T1000 (cell line): ENCODE measurements at places on chromosomes 2 and 18.
A peak's percentile ranks its signal among the peaks of the same experiment; 100 is the strongest.

DNA sequence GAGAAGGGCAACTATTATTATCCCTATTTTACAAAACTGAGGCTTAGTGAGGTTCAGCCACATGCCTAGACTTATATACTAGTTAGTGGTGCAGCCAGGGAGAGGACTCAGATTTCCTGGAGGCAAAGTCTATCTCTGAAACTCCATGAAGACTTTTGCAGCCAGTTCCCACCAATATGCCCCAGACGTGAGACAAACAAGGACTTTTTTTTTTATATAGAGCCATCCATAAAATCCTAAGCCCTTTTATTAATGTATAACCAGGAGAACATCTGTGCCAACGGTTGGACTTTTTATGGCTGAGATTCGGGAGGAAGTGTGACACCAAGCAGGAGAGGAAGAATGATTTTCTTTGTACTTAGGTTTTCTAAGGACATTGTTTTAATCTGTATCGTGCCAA lies 29.9 kb downstream of the LIPG start:
- DNase-seq = no peak

- DNase-seq = no peak
Observed at GRCh38 chr2:191012346-191012745, 1.6 kb downstream of the STAT1 start.

DNA sequence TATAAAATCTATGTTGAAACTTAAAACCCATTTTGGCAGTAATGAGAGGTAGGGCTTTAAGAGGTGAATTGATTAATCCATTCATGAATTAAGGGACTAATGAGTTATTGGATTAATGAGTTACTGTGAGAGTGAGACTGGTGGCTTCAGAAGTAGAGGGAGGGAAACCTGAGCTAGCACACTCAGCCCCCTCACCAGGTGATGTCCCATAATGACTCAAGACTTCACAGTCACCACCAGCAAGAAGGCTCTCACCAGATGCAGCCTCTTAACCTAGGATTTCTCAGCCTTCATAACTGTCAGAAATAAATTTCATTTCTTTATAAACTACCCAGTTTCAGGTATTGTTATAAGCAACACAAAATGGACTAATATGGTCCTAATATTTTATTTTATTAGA lies 621.7 kb upstream of the ACVR2A start:
- no peak for DNase-seq

- DNase-seq = no peak
Observed at GRCh38 chr18:69495841-69496533, 95.3 kb downstream of the DOK6 start.

GRCh38 chr2:30252723-30253701 lies 21.7 kb downstream of the LBH start:
- DNase-seq = peak; percentile 42

GRCh38 chr2:20071397-20072383 lies 20.3 kb upstream of the LAPTM4A start:
- peak; percentile 63 for DNase-seq

DNA sequence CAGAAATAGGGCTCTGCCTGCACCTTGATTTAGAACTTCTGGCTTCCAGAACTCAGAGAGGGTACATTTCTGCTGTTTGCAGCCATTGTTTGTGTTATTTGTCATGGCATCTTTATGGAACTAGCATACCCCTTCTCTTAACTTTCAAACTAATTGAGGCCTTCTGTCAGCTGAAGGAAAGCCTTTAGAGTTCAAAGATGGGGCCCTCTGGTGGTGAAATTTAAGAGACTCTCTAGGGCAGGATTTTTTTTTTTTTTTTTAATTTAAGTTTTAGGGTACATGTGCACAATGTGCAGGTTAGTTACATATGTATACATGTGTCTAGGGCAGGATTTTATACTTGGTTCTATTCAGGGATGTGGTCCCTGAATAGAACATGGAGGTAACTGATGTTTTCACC lies 260.6 kb upstream of the LINC00305 start:
- no peak for DNase-seq

GRCh38 chr2:96775160-96775559 lies 14.5 kb downstream of the CNNM4 start:
- DNase-seq = no peak

GRCh38 chr18:9779630-9780029 lies 71.5 kb downstream of the RAB31 start:
- no peak for DNase-seq

DNA sequence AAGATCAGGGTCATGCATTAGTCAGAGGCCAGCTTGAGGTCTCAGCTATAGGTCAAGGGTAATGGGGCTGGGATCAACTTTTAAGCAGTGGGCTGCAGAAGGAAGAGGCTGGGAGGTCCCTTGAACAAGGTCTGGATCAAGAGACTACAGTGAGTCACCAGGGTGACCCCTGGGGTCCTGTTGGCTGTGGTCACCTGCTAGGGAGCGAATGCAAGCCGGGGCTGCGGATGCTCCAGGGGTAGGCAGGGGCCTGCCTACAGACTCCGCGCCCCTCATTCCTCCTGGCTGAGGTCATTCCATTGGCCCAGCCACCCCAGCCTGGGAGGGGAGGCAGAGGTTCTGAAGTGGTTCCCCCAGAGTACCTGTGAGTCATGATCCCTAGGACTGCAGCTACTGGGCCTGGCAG lies 110.4 kb downstream of the CYP26B1 start:
- peak; percentile 60 for DNase-seq

DNA sequence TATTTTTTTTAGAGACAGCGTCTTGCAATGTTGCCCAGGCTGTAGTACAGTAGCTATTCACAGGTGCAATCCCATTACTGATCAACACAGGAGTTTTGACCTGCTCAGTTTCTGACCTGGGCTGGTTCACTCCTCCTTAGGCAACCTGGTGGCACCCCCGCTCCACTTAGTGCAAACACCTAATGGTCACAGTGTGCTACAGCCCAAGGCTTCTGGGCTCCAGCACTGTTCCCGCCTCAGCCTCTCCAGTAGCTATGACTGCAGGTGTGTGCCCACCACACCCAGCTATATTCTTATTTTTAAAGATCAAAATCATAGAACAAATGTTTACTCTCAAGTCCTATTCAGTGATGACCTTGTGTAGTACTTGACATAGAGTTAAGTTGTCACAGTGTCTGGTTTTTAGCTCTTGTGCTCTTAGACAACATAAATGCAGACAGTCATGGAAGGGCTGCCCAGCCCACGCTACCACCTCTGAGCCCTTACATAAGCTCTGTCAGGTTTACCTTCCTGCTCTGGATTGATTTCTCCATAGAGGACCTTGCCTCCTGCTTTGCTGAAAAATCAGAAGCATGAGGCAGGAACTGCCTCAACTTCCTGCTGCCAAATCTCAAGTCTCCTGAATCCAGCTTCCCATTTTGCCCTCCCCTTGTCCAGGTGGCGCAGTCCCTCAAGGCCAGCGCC lies 82.2 kb upstream of the SLC1A4 start:
- no peak for DNase-seq

GRCh38 chr2:81675641-81676040 lies 1371.1 kb upstream of the LRRTM1 start:
- no peak for DNase-seq

- DNase-seq = no peak
Observed at GRCh38 chr2:119179991-119180390, 21.4 kb upstream of the C1QL2 start.

- DNase-seq = peak; percentile 26
Observed at GRCh38 chr2:186848873-186849578, at the start of gene ZSWIM2. ZSWIM2 (minus strand) TSS chr2:186849170; CDS start chr2:186849130, 40 bp downstream.

DNA sequence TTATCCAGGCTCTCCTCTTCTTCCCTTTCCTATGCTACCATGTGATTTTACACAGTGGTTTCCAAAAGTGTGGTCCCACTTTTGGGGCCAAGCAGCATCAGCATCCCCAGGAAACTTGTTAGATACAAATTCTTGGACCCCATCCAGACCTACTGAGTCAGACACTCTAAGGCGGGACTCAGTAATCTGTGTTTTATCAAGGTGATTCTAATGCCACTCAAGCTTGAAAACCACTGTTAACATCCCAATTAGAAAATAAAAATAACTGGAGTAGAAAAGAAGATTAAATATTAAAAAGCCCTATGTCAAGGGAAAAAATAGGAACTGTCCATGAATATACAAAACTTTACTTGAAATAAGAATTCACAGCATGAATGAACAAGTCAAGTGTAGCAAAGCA lies 10.8 kb downstream of the DSG2 start:
- DNase-seq = no peak

- no peak for DNase-seq
Observed at GRCh38 chr2:54480025-54480424, 23.9 kb downstream of the SPTBN1 start.

GRCh38 chr2:121346859-121347258 lies 61.9 kb upstream of the TFCP2L1 start:
- DNase-seq = no peak

- no peak for DNase-seq
Observed at GRCh38 chr2:219352448-219353023, 20.0 kb upstream of the RESP18 start.

- DNase-seq = no peak
Observed at GRCh38 chr2:239496700-239497099, 95.9 kb upstream of the HDAC4 start.

- DNase-seq = no peak
Observed at GRCh38 chr2:227671170-227671905, 4.7 kb downstream of the SCYGR5 start.

GRCh38 chr18:3453540-3454364 lies 3.8 kb downstream of the TGIF1 start:
- no peak for DNase-seq

GRCh38 chr2:155209696-155210450 lies 511.4 kb downstream of the KCNJ3 start:
- no peak for DNase-seq

- no peak for DNase-seq
Observed at GRCh38 chr2:115483666-115484065, 1041.2 kb downstream of the DPP10 start.

GRCh38 chr2:113079131-113079530 lies 11.4 kb downstream of the IL1F10 start:
- DNase-seq = no peak

DNA sequence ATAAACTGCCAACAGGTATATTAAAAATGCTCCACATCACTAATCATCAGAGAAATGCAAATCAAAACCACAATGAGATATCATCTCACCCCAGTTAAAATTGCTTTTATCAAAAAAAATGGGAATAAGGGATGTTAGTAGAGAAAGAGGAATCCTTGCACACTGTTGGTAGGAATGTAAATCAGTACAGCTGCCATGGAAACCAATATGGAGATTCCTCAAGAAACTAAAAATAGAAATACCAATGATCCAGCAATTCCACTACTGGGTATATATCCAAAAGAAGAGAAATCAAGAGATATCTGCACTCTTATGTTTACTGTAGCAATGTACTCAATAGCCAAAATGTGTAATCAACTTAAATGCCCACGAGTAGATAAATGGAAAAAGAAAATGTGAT lies 40.6 kb downstream of the ZRANB3 start:
- no peak for DNase-seq

DNA sequence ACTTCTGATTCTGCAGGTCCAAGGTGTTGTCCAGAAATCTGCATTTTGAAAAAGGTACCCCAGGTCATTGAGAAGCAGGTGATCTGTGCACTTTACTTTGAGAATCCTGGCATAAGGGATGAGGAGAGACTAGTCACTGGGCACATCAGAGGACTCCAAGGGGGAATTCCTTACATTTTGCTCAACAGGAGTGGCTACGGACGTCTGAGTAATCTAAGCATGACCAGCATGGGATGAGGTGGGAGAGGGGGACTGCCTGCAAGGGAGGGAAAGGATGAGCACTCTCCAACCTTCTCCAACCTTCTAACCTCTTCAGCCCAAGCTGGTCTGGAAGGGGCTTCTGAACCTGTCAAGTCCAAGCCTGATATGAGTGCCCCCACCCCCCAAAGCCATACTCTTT lies 55.5 kb downstream of the MARCHF4 start:
- peak; percentile 11 for DNase-seq

GRCh38 chr2:120465989-120466703 lies 120.2 kb downstream of the INHBB start:
- no peak for DNase-seq

DNA sequence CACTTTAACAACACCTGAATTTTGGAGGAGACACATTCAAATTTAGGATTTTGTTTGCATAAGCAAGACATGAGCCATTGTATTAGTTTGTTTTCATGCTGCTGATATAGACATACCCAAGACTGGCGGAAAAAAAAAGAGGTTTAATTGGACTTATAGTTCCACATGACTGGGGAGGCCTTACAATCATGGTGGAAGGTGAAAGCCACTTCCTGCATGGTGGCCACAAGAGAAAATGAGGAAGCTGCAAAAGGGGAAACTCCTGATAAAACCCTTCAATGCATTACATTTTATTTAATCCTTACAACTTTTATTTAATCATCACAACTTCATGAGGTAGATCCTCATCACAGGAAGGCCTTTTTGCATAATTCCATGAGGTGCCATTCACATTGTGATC lies 242.0 kb upstream of the STON1 start:
- no peak for DNase-seq

- DNase-seq = no peak
Observed at GRCh38 chr2:234528410-234529148, 31.7 kb upstream of the ARL4C start.

DNA sequence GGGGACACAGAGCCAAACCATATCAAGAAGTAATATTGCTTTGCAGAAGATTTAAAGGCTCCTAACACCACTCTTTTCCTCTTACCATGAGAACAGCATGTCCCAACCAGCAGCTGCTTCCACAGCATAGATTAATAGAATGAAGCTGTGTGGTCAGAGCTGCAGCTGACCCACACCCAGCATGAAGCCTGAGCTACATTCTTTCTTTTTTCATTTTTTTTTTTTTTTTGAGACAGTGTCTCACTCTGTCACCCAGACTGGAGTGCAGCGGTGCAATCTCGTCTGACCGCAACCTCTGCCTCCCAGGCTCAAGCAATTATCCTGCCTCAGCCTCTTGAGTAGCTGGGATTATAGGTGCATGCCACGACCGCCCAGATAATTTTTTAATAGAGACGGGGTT lies 289.8 kb downstream of the RAD51AP2 start:
- DNase-seq = no peak

- no peak for DNase-seq
Observed at GRCh38 chr2:189056200-189057106, 82.3 kb downstream of the COL3A1 start.

DNA sequence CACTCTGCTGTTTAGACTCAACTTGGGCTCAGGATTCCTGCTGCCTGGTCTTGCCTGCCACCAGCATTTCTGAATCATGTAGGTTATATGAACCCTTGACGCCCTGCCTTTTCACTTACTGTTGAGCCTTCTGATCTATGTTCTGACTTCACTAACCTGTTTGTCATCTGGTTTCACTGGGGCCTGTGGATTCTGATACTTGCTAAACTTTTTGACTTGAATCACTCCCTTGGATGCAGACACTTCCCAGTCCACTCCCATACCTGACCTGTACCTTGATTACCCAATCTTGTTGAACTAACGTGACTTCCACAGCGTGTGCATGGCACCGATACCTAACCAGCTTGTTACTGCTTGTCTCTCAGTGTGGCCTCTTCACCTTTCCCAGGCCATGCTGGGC lies 35.6 kb upstream of the SPAG16 start:
- no peak for DNase-seq
